T-helper 2 cell (primary cell): ENCODE measurements at places on chromosomes 6 and 20.

DNA sequence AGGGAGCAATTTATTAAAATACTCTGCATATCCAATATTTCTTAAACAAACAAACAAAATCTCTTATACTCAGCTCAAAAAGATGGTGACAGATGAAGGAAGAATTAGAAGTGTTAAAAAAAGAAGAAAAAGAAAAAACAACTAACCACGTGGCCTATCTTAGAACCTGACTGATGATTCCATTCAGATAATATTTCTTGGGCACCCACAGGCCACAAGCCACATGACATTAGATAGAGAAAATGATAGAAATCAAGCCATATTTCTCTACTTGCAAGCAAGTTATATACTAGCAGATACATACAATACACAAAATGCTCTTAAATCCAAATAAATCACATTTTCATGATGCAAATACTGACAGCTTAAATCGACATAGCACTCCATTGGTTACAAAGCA is 14.5 kb upstream of the RAMACL start:
- DNase-seq: no peak

DNA sequence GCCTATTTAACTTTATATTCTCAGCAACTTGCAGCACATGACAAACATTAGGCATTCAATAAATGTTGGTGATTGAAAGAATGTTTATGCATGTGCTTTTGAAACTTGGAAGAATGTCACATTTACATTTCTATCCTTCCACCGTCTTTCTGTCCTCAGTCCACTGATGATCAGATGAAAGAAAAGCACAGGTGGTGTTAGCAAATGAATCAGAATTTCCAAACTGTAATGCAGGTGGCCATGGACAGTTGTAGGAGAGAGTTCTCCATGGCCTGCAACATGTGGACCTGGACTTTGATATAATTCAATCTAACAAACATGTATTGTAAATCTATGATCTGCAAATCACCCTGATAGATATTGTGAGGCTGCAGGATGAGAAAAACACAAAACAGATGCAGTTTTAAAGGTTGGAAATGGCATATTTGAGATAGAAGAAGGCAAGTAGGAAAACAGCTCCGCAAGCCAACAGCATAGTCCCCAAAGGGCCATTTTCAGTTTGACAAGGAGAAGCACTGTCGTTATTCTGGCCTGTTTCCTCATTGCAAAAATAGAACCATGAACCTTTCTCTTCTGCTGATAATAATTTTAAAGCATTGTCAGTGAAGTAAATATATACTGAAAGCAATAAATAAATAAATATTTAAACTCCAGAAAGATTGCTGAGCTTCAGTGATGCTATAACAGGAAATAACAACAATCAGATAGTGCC is 119.4 kb downstream of the AIG1 start:
- no peak for DNase-seq

DNA sequence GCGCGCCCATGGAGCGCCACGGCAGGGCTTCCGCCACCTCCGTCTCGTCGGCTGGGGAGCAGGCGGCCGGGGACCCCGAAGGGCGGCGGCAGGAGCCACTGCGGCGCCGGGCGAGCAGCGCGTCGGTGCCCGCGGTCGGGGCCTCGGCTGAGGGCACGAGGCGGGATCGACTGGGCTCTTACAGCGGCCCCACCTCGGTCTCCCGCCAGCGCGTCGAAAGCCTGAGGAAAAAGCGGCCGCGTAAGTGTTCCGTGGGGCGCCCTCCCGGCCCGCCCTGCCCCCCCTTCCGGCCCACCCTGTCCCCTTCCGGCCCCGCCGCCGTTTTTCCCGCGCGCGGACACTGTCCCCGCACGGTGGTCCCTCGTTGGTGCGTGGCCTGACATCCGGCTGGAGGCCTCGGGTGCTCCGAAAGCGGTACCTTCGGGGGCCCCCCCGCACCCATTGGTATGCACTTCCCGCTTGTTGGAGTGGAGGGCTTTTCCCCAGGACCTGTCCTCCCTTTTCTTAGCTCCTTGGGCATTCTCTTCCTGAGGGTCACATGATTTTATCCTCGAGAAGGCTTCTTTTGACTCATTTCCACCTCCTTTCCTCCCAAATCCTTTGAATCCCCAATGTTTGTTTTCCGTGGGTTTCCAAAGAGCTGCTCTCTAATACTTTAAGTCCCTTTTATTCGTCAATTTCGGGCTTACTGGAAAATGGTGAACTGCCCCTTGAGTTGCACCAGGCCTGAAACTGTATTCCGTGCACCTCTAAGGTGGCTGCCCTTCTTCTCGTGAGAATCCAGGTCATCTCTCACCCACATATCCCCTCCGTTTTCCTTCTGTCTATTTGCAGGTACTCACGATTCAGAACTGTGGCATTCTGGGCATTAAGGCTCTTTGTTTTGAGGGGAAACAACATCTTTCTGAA is 556 bp downstream of the PANK2 start:
- no peak for DNase-seq

GRCh38 chr6:34390531-34391472 is 1.7 kb downstream of the NUDT3 start:
- DNase-seq: no peak

DNA sequence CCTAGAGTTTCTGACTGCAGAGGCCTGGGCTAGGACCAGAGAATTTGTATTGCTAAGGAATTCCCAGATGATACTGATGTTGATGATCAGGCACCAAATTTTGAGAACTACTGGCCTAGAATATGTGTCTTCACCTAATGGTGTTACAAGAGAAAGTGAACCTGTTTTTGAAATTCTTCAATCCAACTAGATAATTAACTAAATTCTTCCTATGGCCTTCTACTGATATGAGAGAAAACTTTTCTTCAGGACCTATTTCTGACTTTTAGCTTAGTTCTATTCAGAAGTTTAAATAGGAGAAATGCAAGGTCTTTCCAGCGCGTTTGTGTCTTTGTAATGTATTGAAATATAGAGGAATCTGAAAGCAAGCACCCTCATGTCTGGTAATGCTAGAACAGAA is 7.3 kb downstream of the NKAIN2 start:
- DNase-seq: no peak

DNA sequence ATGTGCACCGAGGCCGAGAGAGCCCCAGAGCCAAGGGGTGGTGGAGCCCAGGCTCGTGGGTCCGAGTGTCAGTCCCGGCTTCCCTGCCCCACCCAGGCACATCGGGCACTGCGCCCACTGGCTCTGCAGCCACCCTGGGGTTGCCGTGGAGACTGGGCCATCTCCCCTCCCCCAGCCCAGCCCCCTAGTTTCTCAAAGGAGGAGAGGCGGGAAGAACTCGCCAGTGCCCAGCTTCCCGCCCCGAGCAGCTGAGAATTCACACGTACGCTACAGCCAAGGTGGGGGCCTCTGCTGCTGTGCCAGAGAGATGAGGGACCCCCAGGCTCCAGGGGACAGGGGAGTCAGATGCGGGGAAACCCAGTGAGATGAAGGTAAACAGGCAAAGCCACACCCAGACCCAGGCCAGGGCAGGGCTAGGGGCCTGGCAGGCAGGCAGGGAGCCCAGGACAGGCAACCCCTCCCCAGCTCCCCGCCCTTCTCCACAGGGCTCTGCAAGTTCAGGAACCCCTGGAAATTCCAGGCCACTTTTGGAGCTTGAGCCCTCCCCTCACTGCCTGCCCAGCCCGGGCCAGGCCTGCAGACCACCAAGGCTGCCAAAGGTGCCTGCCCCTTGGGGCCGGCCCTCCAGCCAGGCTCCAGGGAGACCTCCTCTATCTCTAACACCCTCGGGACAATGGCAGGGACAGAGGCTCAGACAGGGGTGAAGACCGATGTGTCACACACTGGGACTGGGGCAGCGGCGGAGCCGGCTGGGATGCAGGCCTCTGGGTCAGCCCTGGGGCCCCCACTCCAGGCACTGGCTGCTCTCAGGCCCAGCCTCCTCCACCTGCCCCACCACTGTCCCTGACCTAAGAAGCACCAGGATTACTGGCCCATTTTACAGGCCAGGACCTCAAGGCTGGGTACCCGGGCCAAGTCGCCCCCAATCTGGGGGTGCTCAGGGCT is 6.0 kb downstream of the LAMA5 start:
- DNase-seq: no peak

GRCh38 chr6:72825315-72825911 is 203.5 kb downstream of the KCNQ5 start:
- DNase-seq: no peak

DNA sequence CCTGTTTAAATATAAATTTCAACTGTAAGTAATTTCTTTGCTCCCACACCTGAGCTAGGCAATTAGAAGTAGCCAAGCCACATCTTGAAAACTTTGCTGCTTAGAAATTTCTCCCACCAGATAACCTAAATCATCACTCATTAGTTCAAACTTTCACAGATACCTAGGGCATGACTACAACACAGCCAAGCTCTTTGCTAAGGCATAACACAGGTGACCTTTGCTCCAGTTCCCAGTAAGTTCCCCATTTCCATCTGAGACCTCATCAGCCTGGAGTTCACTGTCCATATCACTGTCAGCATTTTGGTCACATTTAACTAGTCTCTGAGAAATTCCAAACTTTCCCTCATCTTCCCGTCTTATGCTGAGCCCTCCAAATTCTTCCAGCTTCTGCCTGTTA is 79.8 kb upstream of the OPRM1 start:
- DNase-seq: no peak

DNA sequence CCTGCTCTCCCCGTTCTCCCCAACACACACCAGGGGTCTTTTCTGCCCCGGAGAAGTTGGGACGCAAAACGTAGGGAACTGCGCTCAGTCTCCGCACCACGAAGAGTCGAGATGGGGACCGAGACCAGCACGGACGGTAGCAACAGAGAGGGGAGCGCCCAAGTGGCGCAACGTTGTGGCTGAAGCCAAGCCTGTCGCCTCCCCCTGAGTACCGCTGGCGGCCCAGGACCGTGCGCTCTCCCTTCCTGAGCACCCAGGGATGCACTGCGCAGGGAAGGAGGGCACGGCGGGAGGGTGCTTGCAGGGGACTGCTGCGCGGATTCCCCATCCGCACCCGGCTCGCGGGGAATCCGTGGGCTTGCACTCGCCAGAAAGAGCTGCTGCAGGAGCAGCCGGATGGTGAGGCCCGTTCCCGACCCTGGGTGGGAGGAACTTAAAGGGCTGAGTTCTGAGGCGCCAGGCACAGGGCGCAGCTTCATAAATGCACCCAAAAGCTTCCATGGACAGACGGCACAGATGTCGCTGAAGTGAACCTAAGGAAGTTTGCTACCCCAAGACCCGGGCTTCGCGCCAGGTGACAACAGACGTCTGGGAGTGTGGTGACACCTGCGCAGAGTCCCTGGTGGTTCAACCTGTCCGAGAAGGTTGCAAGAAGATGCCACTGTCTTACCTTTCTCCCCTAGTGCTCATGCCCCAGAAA is 178.7 kb downstream of the TBXT start:
- no peak for DNase-seq

GRCh38 chr6:37756135-37756534 is 58.5 kb upstream of the MDGA1 start:
- no peak for DNase-seq

- no peak for DNase-seq
These were observed 180.9 kb downstream of the SASH1 start for GRCh38 chr6:148523551-148523950.

DNA sequence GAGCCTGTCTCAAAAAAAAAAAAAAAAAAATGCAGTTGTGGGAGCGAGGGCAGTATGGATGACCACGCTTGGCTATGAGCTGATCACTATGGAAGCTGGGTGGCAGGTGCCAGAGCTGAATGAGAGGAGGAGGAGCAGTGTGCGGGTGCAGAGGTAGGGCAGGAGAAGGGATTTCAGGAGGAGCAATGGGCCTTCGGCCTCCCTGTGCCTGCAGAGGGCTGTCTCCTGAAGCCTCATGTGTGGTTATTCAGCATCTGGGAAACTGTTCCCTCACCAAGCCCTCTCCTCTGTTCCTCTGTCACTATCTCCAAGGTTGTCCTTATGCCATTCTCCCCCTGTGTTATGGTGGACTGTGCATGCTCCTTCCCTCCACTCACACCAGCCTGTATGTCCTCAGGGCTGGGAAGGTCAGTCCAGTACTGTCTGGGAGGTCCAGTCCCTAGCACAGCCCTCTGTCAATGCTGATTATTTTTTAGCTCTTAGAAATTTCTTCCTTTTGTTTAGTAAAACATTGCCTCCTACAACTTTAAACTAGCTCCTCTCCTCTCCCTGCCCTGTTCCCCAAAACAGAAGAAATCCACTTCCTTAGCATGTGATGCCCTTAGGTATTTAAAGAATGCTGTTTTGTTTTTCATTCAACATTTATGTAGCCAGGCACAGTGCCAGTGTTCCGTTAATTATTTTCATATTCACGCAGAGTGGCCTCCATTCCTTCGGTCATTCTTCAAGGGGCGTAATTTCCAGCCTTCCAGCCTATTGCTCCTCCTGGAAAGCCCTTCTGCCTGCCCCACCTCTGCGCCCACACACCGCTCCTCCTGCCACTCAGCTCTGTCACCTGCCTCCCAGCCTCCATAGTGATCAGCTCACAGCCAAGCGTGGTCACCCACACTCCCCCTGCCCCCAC is 48.9 kb downstream of the CNBD2 start:
- no peak for DNase-seq

DNA sequence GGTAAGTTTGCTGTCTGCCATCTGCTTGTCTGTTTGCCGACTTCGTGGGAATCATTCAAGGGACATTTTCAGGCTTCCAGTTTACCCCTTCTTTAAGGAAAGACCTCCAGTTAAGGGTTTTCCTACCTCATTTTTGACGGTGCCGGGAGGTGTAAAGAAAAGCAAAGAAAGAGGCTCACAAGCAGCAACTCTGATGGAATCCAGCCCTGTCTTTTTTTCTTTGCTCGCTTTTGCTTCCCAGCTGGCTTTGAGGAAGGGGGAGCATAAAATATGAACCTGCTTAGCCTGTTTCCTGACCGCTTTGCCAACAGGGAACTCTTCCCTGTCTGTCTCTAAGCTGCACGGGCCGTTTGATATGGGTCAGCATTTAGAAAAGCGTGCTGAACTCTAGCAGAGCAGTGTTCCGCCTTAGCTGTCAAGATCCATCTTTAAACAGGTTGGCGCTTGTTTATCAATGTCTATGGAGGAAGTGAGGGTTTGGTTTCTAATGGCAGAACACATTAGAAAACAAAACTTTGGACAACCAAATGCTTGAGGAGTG is 13.8 kb downstream of the SYTL3 start:
- no peak for DNase-seq
